ENCODE measurements at places on chromosomes 5 and 9. TPM values are rescaled to one million over a fixed set of nuclear protein-coding genes. Genes with fewer than 3 reads are reported as not detected.

- DNase-seq, result no peak
- peak overlapping the region; percentile 58 for H3K27ac ChIP-seq
- peaks cover 40% of the 10 kb centered on the region for H3K4me1 ChIP-seq
- H3K36me3 ChIP-seq, result peaks cover 34% of the 10 kb centered on the region
Measured at GRCh38 chr9:77926371-77926878, 105.2 kb downstream of the GNAQ start.

DNA sequence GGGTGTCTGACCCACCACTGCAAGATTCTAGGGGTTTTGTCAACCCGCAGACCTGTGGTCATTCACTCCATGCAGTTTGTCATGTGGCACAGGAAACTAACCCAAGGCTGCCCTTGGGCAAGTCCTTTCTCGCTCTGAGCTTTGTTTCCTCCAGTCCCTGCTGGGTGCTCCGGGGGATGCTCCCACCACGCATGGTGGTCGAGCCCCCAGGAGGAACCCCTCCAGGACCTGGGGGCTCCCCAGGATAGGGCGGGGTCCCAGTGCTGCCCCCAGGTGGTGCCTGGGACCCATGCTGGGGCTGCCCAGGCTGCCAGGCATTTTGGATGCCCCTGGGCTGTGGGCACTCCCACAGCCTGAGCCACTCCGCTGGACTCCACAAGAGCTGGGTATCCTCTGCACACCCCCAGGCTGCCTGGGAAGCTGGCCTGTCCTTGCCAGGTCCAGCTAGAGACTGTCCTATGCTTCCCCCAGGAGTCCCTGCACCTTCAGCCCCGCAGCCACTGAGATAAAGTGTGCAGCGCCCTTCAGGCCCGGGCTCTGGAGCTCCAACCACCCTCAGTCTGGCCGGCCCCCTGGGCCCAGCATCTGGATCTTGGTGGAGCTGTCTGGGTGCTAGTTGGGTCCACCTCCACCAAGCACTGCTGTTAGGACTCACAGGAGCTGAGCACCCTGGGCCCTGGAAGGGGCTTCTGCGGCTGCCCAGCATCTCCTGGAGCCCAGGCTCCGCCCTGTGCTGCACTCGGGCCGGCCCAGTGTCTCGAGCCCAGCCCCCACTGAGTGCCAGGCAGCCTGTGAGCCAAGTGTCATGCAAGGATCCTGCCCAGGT lies 104.3 kb downstream of the PHF2 start:
- H3K27me3 ChIP-seq, result no peaks in the 10 kb centered on the region
- no peak overlapping the region for H3K4me3 ChIP-seq
- peak; percentile 6 for DNase-seq
- H3K27ac ChIP-seq, result no peak overlapping the region
- H3K4me1 ChIP-seq, result no peaks in the 10 kb centered on the region

- no peak for DNase-seq
- peaks cover 3% of the 10 kb centered on the region for H3K4me1 ChIP-seq
- no peaks in the 10 kb centered on the region for H3K27me3 ChIP-seq
- H3K27ac ChIP-seq, result no peak overlapping the region
- no peaks in the 10 kb centered on the region for H3K36me3 ChIP-seq
- H3K4me3 ChIP-seq, result no peak overlapping the region
Measured at GRCh38 chr5:111997711-111998110, 240.7 kb upstream of the NREP start.

GRCh38 chr9:81096625-81097024 lies 592.7 kb downstream of the TLE1 start:
- no peak for DNase-seq
- no peak overlapping the region for H3K27ac ChIP-seq
- no peak overlapping the region for H3K4me3 ChIP-seq
- H3K4me1 ChIP-seq, result no peaks in the 10 kb centered on the region
- H3K27me3 ChIP-seq, result no peaks in the 10 kb centered on the region

DNA sequence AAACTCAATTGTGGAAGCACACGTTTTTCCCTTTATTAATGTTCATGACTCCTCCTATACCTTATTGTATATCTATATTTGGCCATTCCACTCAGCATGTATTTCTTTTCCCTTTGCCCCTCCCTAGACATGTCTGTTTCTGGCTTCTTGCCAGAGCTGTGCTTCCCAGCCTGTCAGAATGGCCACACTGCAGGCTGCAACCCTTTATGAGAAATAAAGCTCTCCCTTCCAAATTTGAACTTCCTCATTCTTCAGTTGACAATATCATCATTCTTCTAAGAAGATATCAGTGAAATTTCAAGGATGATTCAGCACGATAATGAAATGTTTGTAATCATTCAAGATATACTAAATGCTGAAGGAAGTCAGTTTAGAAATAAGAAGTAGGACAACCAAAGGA lies 107.6 kb upstream of the PRSS3 start:
- DNase-seq, result no peak
- no peaks in the 10 kb centered on the region for H3K36me3 ChIP-seq
- peaks cover 58% of the 10 kb centered on the region for H3K27me3 ChIP-seq
- peaks cover 6% of the 10 kb centered on the region for H3K4me1 ChIP-seq

DNA sequence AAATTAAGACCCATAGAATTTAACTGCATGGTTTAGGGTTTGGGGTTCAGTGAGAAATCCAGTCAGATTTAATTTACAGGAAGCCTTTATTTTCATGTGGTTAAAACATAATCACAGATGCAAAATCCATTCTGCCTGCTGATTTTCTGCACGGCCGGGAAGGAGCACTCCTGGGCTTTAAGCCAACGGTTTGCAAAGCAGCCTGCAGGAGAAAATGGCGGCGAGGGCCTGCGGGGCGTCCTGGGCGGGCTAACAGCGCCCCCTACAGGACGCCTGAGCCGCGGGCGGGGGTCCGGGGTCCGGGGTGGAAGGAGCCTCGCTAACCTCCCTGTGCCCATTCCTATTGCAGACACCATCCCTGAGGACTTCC lies 47.6 kb downstream of the THBS4 start:
- DNase-seq, result peak; percentile 52
- H3K4me3 ChIP-seq, result peak overlapping the region; percentile 72
- H3K27ac ChIP-seq, result peak overlapping the region; percentile 50
- H3K36me3 ChIP-seq, result no peaks in the 10 kb centered on the region

DNA sequence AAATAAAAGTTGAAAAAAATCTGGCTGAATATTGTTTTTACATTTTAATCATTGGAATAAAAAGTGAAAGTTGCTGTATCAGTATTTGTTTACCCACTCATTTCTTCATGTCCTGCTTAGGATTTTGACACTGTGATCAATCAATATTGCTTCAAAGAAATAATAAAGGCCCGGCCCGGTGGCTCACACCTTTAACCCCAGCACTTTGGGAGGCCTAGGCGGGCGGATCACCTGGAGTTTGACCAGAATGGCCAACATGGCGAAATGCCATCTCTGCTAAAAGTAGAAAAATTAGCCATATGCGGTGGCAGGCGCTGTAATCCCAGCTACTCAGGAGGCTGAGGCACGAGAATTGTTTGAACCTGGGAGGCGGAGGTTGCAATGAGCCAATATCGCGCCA lies 93.7 kb upstream of the CTNND2 start:
- no peaks in the 10 kb centered on the region for H3K4me1 ChIP-seq
- H3K36me3 ChIP-seq, result no peaks in the 10 kb centered on the region
- no peak overlapping the region for H3K27ac ChIP-seq
- DNase-seq, result no peak
- no peak overlapping the region for H3K4me3 ChIP-seq
- no peaks in the 10 kb centered on the region for H3K27me3 ChIP-seq

- no peak for DNase-seq
- H3K27me3 ChIP-seq, result peaks cover 5% of the 10 kb centered on the region
- H3K4me3 ChIP-seq, result no peak overlapping the region
- H3K36me3 ChIP-seq, result no peaks in the 10 kb centered on the region
Measured at GRCh38 chr5:131023498-131023865, 141.6 kb downstream of the HINT1 start.

- no peak for DNase-seq
- H3K4me3 ChIP-seq, result no peak overlapping the region
- no peak overlapping the region for H3K27ac ChIP-seq
- H3K4me1 ChIP-seq, result peaks cover 13% of the 10 kb centered on the region
Measured at GRCh38 chr5:14486486-14486885, 95.1 kb upstream of the OTULINL start.

DNA sequence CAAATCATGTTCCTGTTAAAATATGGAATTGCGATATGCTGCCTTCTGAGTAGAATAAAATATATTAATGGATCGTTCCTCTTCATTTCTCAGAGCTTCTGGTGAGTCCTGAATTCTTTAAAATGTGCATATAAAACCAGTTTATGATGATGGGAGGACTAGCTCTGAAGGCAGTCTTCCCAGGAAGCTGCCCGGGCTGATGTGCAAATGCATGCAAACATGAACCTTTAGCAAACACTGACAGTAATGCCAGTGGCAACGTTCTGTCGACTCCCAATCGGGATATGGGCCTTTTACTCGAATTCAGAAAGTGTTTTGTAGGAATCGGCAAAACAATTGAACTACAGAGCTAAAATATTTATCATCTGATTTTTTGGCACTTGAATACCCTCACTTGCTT lies 93.6 kb downstream of the TLE4 start:
- peaks cover 8% of the 10 kb centered on the region for H3K36me3 ChIP-seq
- H3K4me3 ChIP-seq, result no peak overlapping the region
- H3K27me3 ChIP-seq, result no peaks in the 10 kb centered on the region
- peaks cover 16% of the 10 kb centered on the region for H3K4me1 ChIP-seq
- DNase-seq, result no peak

DNA sequence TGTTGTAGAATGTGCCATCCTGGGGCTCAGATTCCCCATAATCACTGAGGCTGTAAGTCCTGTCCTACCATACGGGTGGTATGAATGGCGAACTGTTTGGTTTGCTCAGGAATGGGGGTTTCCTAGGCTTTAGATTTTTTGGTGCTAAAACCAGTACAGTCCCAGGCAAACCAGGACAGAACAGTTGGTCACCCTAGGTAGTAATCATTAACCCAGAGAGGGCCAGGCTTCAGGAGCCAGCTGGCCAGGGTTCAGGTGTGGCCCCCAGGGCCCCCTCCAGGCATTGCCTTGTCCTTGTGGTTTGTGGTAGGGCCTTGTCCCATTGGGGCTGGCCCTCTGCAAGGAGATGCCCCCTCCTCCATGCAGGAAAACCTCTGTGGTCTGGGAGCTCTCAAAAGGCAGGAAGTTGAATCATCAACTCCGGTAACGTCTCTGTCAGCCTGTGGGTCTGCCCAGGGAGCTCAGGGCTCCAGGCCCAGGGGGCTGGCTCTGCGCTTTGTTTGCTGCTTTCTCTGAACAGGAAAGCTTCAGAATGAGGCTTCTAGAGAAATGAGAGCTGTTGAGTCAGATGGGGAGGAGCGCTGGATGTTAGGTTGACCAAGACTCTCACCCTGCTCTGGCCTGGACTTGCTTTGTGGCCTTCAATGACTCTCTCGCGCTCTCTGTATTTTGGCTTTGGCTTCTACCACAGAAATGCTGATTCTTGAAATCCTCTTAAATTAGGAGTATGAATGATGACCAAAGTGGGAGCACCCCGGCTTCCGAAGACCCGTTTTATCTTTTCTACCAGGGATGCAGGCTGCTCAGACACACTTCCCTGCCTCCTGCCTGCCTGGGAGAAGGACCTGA lies 22.2 kb upstream of the JADE2 start:
- no peaks in the 10 kb centered on the region for H3K36me3 ChIP-seq
- peak overlapping the region; percentile 99 for H3K27ac ChIP-seq
- peak; percentile 67 for DNase-seq
- peak overlapping the region; percentile 64 for H3K4me3 ChIP-seq

DNA sequence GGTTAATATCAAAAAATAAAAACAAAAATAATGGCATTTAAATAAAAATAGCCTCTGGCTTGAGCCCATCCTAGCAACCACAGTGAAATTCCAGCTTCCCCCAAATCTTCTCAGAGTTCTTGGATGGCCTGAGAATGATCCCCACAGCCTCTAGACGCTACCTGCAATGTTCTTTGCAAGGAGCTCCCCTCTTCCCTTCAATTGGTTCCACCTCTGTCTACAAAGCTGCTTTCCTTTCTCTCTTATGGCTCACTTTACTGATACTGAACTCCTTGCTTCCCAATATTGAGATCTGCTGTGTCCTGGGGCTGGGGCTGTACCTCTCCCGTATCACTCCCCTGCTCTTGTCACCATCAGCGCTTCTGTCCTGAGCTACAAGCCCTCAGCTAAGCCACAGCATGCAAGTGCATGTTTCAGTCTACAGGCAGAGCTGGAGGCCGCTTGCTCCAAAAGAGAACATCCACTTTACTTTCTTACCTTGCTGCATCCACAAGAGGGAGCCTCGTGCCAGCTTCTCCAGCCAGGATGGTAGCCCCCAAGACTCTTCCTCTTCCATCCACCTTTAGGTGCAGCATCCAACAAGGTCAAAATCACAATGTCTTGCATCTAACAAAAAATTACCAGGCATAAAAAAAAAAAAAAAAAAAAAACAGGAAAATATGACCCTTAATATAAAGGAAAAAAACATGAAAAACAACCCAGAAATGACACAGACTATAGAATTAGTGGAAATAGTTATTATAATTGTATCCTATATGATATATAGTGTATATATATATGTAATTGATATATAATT lies 57.4 kb upstream of the PRSS3 start:
- H3K27me3 ChIP-seq, result peaks cover 21% of the 10 kb centered on the region
- H3K4me3 ChIP-seq, result no peak overlapping the region
- H3K4me1 ChIP-seq, result no peaks in the 10 kb centered on the region
- DNase-seq, result no peak

- H3K4me3 ChIP-seq, result no peak overlapping the region
- no peaks in the 10 kb centered on the region for H3K27me3 ChIP-seq
- peaks cover 22% of the 10 kb centered on the region for H3K4me1 ChIP-seq
- peak overlapping the region; percentile 18 for H3K27ac ChIP-seq
- H3K36me3 ChIP-seq, result peaks cover 45% of the 10 kb centered on the region
- no peak for DNase-seq
Measured at GRCh38 chr9:89720696-89721175, 115.9 kb downstream of the GADD45G start.

DNA sequence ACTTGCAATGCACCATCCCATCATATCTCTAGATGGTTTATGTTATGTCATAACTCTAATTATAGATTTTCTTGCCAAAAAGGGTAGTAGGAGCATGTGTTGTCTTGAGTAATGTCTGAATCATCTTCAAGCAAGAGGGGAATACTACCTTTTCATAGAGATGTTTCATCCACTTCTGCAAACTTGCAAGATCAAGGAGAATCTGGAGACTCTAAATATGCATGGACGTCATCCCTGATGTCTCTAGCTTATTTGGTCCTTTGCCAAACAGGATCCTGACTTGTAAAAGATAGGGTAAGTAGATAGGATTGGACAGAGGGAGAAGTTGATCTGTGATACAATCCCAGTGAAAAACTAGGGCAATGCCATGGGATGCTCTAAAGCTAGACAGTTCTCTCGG lies 246.5 kb downstream of the DMRTA1 start:
- no peaks in the 10 kb centered on the region for H3K4me1 ChIP-seq
- H3K36me3 ChIP-seq, result no peaks in the 10 kb centered on the region
- no peak for DNase-seq
- no peak overlapping the region for H3K4me3 ChIP-seq
- H3K27me3 ChIP-seq, result no peaks in the 10 kb centered on the region
- no peak overlapping the region for H3K27ac ChIP-seq

DNA sequence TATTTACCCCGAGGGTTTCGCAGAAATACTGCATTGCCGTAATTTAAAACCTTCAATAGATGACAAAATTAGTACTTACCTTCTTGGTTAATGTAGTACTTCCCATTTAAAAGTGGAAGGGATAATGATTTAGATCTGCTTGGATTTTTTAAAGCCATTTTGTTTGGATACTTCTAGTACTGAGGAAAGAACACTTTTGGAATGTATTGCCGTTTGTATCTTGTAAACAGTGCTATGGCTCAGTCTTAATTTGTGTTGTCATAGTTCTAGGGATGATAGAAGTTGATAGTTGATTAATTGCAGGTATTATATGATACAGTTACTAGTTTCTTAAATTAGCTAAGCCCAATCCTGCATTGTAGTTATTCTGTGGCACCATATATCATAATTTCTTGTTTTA lies 33.1 kb downstream of the TNPO1 start:
- H3K27me3 ChIP-seq, result peaks cover 11% of the 10 kb centered on the region
- DNase-seq, result no peak
- H3K27ac ChIP-seq, result peak overlapping the region; percentile 73

PTGDS gene
- not detected for total RNA-seq

PCDHB16 gene
- not detected for total RNA-seq

IL13 gene
- 830 TPM for total RNA-seq

CKMT2 gene
- total RNA-seq, result not detected

TEX48 gene
- total RNA-seq, result 0.68 TPM

TAF11L10 gene
- total RNA-seq, result not detected

All from activated T-helper 2 cell treated with anti-CD3 and anti-CD28 coated beads, Interferon-gamma antibody, Interleukin-2, Interleukin-4, amounts not matched to agents 10 μg/mL and 5 μg/mL and 100 μg/mL, durations not matched to agents 14 hours and 24 hours and 36 hours (primary cell).